ENCODE measurements at places on chromosomes 13 and 19. TPM values are rescaled to one million over a fixed set of nuclear protein-coding genes. Genes with fewer than 3 reads are reported as not detected.

SMAD9 gene
- 30.6 TPM for total RNA-seq

PDS5B gene
- 43.3 TPM for total RNA-seq

ATP1A3 gene
- total RNA-seq: 0.52 TPM

TUBA3C gene
- not detected for total RNA-seq

C19orf18 gene
- total RNA-seq: not detected

SIAH3 gene
- not detected for total RNA-seq

ZNF813 gene
- 4.9 TPM for total RNA-seq

WTIP gene
- total RNA-seq: 39.6 TPM

MISP gene
- 0.22 TPM for total RNA-seq

FAM216B gene
- not detected for total RNA-seq

CPB2 gene
- total RNA-seq: not detected

LILRB1 gene
- total RNA-seq: not detected

TNFSF13B gene
- 6.9 TPM for total RNA-seq

ARHGAP45 gene
- total RNA-seq: 0.39 TPM

CACNA1A gene
- 9.1 TPM for total RNA-seq

CKAP2 gene
- total RNA-seq: 47.3 TPM

ZNF835 gene
- 1.7 TPM for total RNA-seq

ARRDC5 gene
- total RNA-seq: 0.11 TPM

REX1BD gene
- total RNA-seq: 33.5 TPM

C1QTNF9B gene
- total RNA-seq: not detected

CGB7 gene
- total RNA-seq: 0.13 TPM

RAB11B gene
- 18.0 TPM for total RNA-seq

PROZ gene
- not detected for total RNA-seq

Measured in articular chondrocyte of knee joint (primary cell).